ENCODE measurements at places on chromosomes 11 and 22. TPM values are rescaled to one million over a fixed set of nuclear protein-coding genes. Genes with fewer than 3 reads are reported as not detected.

Gene SMC1B
- total RNA-seq: not detected

Gene ZC3H12C
- total RNA-seq: 17.7 TPM

Gene TTC12
- total RNA-seq: 3.2 TPM

Gene UPB1
- 0.24 TPM for total RNA-seq

Gene SLC5A4
- total RNA-seq: not detected

- peaks cover 15% of the 10 kb centered on the region for H3K36me3 ChIP-seq
- H3K27me3 ChIP-seq: no peaks in the 10 kb centered on the region
- H3K27ac ChIP-seq: peak overlapping the region; percentile 85
- peaks cover 14% of the 10 kb centered on the region for H3K4me1 ChIP-seq
Measured at GRCh38 chr22:31210556-31211421, 1.3 kb upstream of the LIMK2 start.

DNA sequence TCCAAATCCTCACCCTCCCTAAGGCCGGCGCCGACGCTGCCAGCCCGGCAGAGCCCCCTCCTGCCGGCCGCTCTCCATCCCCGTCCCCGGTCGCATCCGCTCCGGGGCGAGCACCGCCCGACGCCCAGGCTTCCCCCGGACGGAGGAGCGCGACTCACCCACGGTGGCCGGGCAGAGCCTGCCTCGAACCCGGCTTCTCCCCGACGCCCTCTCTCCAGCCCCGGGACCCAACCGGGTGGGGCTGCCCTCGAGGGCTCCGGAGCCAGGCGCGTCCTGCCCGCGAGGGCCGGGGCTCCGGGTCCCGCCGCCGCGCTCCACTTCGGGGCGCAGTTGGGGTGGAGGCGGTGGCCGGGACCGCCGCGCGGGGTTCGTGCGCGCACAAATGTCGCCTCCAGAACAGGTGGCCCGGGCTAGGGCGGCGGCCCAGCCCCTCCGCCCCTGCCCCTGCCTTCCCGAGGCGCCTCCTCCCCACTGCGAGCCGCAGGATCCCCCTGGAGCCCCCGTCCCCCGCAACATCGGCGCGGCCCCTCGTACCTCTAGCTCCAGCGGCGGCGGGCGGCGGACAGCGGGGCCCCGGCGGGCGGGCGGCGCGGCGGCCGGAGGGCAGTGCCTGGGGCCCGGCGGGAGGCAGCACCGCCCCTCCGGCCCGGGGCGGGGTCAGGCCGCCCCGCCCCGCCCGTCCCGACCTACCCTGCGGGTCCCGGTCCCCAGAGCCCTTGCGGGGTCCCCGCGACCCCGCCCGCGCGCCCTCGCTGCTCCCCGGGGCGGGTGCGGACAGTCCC lies at the start of gene A4GALT:
Gene A4GALT, minus strand, starts transcription at position 608 of the 782 bp plus-strand sequence. CDS start 26,919 bp downstream, outside the sequence.
- peak within 1 kb of the TSS; percentile 79 for H3K27ac ChIP-seq
- DNase-seq: peak; percentile 58
- peaks cover 2% of the 10 kb centered on the region for H3K27me3 ChIP-seq
- H3K36me3 ChIP-seq: no peaks in the 10 kb centered on the region

GRCh38 chr22:50678651-50679521 lies 6.3 kb downstream of the SHANK3 start:
- DNase-seq: no peak
- no peaks in the 10 kb centered on the region for H3K4me1 ChIP-seq
- H3K4me3 ChIP-seq: no peak overlapping the region
- H3K27ac ChIP-seq: no peak overlapping the region

DNA sequence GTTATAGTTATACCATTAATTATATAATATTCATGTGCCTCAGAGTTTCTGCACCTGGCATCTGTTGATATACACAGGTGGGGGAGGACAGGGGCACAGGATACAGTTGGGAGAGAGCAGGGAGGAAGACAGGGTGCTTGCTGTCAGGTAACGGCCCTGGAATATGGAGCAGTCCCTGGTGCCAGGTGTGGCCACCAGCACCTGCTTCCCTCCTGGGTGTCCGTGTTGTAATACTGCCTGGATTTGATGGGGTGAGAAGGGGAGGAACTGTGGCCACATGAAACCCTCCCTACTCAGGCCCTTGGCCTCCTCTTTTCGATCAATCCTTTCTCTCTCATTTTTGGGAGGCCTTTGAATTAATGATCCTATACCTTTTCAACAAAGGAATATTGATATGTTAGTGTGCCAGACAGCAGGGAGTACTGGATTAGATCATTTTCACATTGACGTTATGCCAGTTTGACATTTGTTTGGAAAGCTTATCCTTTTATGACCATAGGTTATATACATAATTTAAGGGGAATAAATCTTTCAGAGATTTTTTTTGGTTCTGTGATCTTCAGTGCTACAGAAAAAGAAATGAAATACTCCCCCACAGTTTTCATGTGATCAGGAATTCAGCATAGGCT lies 88.6 kb downstream of the TEAD1 start:
- H3K27ac ChIP-seq: peak overlapping the region; percentile 59
- H3K4me3 ChIP-seq: no peak overlapping the region
- peaks cover 83% of the 10 kb centered on the region for H3K4me1 ChIP-seq
- DNase-seq: no peak
- no peaks in the 10 kb centered on the region for H3K27me3 ChIP-seq

DNA sequence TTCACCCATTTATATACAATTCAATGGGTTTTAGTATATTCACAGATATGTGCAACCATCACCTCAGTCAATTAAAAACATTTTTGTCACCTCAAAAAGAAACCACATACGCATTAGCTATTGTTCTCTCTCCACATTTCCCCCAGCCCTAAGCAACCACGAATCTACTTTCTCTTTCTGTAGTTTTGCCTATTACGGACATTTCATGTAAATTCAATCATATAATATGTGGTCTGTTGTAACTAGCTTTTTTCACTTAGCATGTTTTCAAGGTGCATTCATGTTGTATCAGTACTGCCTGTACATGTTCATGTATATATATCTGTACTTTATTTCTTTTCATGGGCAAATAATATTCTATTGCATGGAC lies 104.7 kb upstream of the RRM1 start:
- no peak for DNase-seq
- H3K4me3 ChIP-seq: no peak overlapping the region
- no peaks in the 10 kb centered on the region for H3K27me3 ChIP-seq
- H3K4me1 ChIP-seq: peaks cover 34% of the 10 kb centered on the region

DNA sequence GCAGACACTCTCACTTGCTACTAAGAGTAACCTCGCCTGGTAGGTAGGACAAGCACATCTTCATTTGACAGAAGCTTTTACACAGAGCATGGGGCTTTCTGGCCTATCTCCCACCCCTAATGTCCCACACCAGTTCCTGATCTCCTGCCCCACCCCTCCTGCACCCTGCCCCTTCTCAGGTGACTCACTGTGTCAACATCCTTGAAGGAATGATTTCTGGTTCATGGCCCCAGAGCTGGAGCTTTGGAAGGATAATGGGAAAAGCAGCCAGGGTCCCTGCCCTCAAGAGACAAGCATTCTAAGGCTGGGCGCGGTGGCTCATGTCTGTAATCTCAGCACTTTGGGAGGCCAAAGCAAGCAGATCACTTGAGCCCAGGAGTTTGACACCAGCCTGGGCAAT lies 47.2 kb downstream of the LRFN4 start:
- peaks cover 5% of the 10 kb centered on the region for H3K4me1 ChIP-seq
- H3K27ac ChIP-seq: no peak overlapping the region
- DNase-seq: no peak
- H3K4me3 ChIP-seq: no peak overlapping the region
- H3K27me3 ChIP-seq: no peaks in the 10 kb centered on the region

- peaks cover 7% of the 10 kb centered on the region for H3K36me3 ChIP-seq
- no peak overlapping the region for H3K4me3 ChIP-seq
- no peak overlapping the region for H3K27ac ChIP-seq
- no peaks in the 10 kb centered on the region for H3K27me3 ChIP-seq
Measured at GRCh38 chr22:46991666-46992065, 229.2 kb downstream of the TBC1D22A start.

DNA sequence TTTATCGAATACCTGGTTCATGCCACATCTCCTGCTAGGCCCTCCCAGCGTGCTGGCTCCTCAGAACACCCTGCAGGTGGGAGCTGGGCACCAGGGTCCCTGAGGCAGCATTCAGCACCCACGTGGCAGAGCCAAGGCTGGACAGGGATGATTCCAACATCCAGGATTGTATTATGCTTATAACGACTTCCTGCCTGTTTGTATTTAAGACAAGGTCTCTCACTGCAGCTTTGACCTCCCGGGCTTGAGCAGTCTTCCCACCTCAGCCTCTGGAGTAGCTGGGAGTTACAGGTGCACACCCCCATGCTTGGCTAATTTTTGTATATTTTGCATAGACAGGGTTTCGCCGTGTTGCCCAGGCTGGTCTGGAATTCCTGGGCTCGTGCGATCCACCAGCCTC lies 64.7 kb upstream of the WNT7B start:
- peak overlapping the region; percentile 42 for H3K4me3 ChIP-seq
- H3K27me3 ChIP-seq: no peaks in the 10 kb centered on the region
- DNase-seq: no peak

GRCh38 chr11:47327949-47328348 lies 24.6 kb downstream of the MYBPC3 start:
- no peak for DNase-seq
- H3K4me1 ChIP-seq: peaks cover 36% of the 10 kb centered on the region
- H3K27me3 ChIP-seq: no peaks in the 10 kb centered on the region
- H3K36me3 ChIP-seq: peaks cover 3% of the 10 kb centered on the region

Measured in psoas muscle (tissue), 8 donors.